Sigmoid colon (tissue), 7 donors: ENCODE measurements at places on chromosomes 2 and 18. TPM values are rescaled to one million over a fixed set of nuclear protein-coding genes. Genes with fewer than 3 reads are reported as not detected.

GALR1 gene
- total RNA-seq = 0.71 TPM

ZNF142 gene
- total RNA-seq = 22.0 TPM

MYO5B gene
- total RNA-seq = 0.82 TPM

DNAJC5G gene
- 0.71 TPM for total RNA-seq

C1QL2 gene
- not detected for total RNA-seq

GRCh38 chr2:163469561-163469962 is 266.2 kb downstream of the FIGN start:
- H3K4me1 ChIP-seq = peaks cover 3% of the 10 kb centered on the region
- H3K4me3 ChIP-seq = no peak overlapping the region
- no peaks in the 10 kb centered on the region for H3K27me3 ChIP-seq
- no peak overlapping the region for H3K27ac ChIP-seq
- no peak for DNase-seq
- H3K36me3 ChIP-seq = no peaks in the 10 kb centered on the region

GRCh38 chr2:235265348-235265965 is 228.4 kb upstream of the AGAP1 start:
- no peak overlapping the region for H3K4me3 ChIP-seq
- DNase-seq = no peak
- no peaks in the 10 kb centered on the region for H3K4me1 ChIP-seq
- H3K27me3 ChIP-seq = no peaks in the 10 kb centered on the region

DNA sequence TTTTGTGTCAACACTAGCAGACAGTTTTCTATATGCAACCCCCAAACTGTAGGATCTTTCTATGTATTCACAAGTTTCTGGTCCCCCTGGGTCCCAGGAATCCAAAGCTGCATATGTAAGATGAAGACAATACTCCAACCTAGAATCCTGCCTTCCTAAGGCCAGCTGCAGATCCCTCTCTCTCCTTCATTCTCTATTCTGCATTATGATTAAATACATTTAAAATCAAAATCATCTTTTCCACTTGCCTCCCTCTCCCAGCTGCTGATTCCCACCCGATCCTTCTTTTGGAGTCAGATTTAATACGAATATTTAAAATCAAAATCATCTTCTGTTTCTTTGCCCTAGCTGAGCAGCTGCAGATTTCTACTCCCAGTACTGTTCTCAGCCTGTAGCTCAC is 783.0 kb upstream of the ZEB2 start:
- no peaks in the 10 kb centered on the region for H3K4me1 ChIP-seq
- no peak overlapping the region for H3K27ac ChIP-seq
- no peak overlapping the region for H3K4me3 ChIP-seq
- H3K36me3 ChIP-seq = no peaks in the 10 kb centered on the region

- peaks cover 5% of the 10 kb centered on the region for H3K4me1 ChIP-seq
- H3K4me3 ChIP-seq = no peak overlapping the region
- no peaks in the 10 kb centered on the region for H3K27me3 ChIP-seq
- H3K36me3 ChIP-seq = no peaks in the 10 kb centered on the region
- no peak overlapping the region for H3K27ac ChIP-seq
- no peak for DNase-seq
Observed at GRCh38 chr2:204486805-204487204, 58.5 kb upstream of the PARD3B start.

GRCh38 chr2:61878761-61879160 is 9.7 kb downstream of the CCT4 start:
- no peaks in the 10 kb centered on the region for H3K4me1 ChIP-seq
- DNase-seq = no peak
- H3K4me3 ChIP-seq = no peak overlapping the region
- H3K27ac ChIP-seq = no peak overlapping the region

- DNase-seq = no peak
- H3K36me3 ChIP-seq = no peaks in the 10 kb centered on the region
- no peak overlapping the region for H3K4me3 ChIP-seq
Observed at GRCh38 chr2:188522517-188522916, 230.8 kb downstream of the GULP1 start.

GRCh38 chr2:99689145-99689742 is 199.4 kb upstream of the REV1 start:
- no peak overlapping the region for H3K27ac ChIP-seq
- DNase-seq = no peak
- no peaks in the 10 kb centered on the region for H3K36me3 ChIP-seq
- no peak overlapping the region for H3K4me3 ChIP-seq
- no peaks in the 10 kb centered on the region for H3K4me1 ChIP-seq

SPR gene
- total RNA-seq = 31.0 TPM

DNA sequence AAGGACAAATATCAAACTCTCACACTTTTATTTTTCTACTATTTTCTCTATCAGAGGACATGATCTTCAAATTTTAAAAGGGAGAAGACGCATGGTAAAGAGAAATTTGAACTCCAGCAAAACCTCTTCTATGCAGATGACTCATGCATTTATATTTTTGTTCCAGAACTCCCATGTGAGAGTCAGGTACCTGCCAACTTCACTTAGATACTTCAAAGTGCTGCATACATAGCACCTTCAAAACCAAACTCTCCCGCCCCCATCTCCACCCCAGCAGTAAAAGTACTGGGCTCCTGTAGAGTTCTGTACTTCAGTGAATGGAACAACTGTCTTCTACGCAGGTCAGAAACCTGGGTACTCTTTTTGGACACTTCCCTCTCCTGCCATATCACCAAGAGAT is 398.3 kb downstream of the TGIF1 start:
- H3K36me3 ChIP-seq = no peaks in the 10 kb centered on the region
- no peaks in the 10 kb centered on the region for H3K4me1 ChIP-seq
- H3K4me3 ChIP-seq = no peak overlapping the region

CHRND gene
- total RNA-seq = not detected

ITGB6 gene
- total RNA-seq = not detected

GRCh38 chr2:23350792-23351355 is 34.1 kb upstream of the KLHL29 start:
- no peak overlapping the region for H3K27ac ChIP-seq
- H3K36me3 ChIP-seq = no peaks in the 10 kb centered on the region
- H3K4me3 ChIP-seq = no peak overlapping the region
- no peaks in the 10 kb centered on the region for H3K27me3 ChIP-seq
- H3K4me1 ChIP-seq = no peaks in the 10 kb centered on the region
- DNase-seq = no peak

GRCh38 chr2:47784352-47784851 is 1.5 kb downstream of the MSH6 start:
- H3K27me3 ChIP-seq = no peaks in the 10 kb centered on the region
- peak overlapping the region; percentile 89 for H3K4me3 ChIP-seq
- DNase-seq = no peak
- peak overlapping the region; percentile 97 for H3K27ac ChIP-seq
- peaks cover 20% of the 10 kb centered on the region for H3K4me1 ChIP-seq

- no peak overlapping the region for H3K4me3 ChIP-seq
- H3K27ac ChIP-seq = peak overlapping the region; percentile 47
- H3K27me3 ChIP-seq = no peaks in the 10 kb centered on the region
- no peaks in the 10 kb centered on the region for H3K36me3 ChIP-seq
Observed at GRCh38 chr18:21117409-21118131, 6.0 kb upstream of the ROCK1 start.

DNA sequence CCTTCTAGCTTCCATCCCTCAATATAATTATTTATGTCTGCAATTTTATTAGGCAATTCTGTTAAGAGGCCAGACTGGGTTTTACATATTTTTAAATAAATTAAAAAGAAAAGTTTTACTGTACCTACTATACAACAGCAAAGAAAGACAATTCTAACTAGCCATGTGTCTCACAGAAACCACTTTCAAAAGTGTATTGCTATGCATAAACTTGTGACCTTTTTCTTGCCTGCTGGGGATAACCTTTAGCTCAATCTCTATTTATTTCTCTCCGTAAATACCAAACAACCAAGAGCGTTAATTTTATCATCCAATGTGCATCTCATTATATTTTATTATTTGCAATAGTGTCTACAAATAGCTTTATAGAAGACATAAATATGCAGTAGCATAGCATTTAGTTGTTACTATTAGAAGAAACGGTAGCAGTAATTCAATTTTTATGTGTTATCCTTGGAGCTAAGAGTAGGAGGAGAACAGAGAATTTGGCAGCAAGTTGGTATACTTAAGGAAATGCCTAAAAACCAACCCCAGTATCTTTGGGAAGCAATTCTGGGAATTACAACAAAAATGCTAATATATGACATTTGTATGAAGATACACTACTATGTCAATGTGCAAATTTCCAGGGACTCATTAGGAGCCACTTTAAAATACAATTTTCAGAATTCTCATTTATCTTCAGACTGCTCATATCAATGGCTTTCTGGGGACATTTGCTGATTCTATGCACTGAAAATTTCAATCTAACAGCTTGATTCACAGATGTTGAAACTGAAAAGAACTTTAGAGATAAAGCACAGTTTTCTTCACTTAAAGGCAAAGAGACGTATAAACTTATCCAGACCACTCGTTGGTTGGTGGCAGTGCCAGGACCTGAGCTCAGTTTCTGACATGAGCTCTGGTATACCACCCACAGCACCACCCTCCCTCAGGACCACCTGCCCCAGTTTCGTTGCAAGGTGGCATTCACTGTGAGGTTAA is 23.0 kb upstream of the RTN4 start:
- no peaks in the 10 kb centered on the region for H3K4me1 ChIP-seq
- no peak overlapping the region for H3K4me3 ChIP-seq
- no peak overlapping the region for H3K27ac ChIP-seq
- DNase-seq = no peak
